ENCODE measurements at places on chromosomes 6 and 20.

GRCh38 chr6:147664092-147664491 lies 155.6 kb downstream of the SAMD5 start:
- DNase-seq, result no peak

DNA sequence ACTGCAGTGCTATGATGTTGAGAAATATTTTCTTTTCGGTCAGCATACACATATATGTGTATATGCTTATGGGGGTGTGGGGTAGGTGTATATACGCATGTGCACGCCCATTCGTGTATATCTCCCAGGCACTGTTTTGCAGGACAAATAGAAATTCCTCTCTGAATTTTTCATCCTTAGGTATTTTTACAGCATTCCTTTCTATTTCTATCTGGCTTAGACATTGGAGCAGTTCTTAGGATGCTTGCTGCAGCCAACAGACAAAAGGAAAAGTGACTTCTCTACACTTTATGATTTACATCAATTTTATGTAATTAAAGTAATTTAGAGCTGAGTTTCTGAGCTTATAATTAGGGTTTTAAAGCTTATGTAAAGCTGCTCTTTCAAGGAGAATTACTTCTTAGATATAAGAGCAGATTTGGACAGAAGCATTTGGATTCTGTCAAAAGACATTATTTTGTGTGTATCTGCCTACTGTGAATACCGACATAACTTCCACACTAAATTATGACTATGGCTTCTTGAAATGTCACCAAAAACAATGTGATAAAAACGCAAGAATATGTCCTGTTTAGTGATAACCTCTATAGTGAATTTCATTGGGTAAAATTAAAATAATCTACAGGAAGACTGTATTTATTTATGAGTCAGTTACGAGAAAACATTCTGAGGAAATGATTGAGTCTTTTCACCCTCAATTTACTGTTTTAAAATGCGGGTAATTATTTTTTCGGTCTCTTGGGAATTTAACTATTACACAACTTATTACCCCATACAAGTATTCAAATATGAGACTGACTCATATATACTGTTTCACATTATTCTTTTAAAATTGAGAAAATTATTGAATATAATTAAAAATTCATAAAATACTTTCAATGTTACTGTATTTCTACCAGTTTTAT lies 21.3 kb upstream of the CEP43 start:
- DNase-seq, result no peak

DNA sequence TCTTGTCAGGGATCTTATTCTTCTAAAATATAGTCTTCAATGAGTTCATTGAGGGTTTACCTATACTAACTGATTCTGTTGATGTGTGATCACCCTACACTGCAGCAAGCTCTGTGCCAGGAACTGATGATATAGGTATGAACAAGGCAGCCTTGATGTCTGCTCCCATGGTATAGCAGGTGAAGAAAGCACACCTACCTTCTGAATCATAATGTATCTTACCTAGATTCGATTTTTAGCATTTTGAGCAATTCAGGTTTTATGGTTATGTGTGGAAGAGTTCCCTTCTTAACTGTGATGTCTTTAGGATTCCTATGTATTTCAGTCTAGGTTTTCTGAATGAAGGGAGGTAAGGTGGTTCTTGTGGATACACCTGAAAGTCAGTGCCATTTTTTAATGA lies 223.0 kb downstream of the DOK5 start:
- no peak for DNase-seq

- no peak for DNase-seq
Observed at GRCh38 chr6:10968776-10969175, 75.3 kb downstream of the ELOVL2 start.

GRCh38 chr6:157434349-157435033 lies 53.5 kb downstream of the ZDHHC14 start:
- DNase-seq, result peak; percentile 54

- DNase-seq, result no peak
Observed at GRCh38 chr20:46078954-46079353, 10.8 kb downstream of the NCOA5 start.

DNA sequence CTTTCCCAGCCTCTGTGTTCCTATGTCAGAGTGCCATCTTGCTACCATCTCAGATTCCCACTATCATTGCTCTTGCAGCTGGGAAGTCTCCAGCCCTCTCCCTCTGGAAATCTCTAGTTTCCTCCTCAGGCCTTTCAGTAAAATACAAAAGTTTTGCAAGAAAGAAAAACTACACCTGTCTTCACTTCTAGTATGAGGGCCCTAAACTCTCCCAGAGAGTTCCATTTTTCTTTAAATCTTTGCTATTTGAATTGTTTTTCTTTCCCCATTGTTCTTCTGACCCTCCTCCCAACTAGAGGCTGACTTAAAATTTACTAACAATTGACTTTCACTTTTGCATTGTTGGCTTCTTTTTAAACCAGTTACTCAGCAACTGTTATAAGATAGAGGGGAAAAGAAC lies 62.8 kb downstream of the LY86 start:
- DNase-seq, result no peak

- no peak for DNase-seq
Observed at GRCh38 chr6:56541741-56542360, 100.8 kb downstream of the DST start.

DNA sequence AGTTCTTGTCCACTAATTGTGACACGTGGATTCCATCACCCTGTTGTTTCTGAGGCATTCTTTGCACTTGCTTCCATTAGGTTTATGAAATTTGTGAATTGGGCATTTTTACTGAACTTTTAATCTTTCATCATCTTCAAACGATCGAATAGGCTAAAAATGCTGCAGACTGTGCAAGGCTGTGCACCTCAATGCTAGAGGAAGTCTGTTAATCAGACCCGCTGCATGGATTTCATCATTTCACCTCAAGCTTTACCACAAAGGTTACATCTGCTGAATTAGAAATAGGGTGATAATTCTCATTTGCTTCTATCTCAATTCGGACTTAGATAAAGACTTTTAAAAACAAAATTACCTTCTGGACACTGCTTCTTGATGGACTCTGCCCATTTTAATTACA lies 27.8 kb upstream of the F13A1 start:
- DNase-seq, result no peak

- DNase-seq, result no peak
Observed at GRCh38 chr20:37525810-37526209, 1.9 kb downstream of the BLCAP start.

DNA sequence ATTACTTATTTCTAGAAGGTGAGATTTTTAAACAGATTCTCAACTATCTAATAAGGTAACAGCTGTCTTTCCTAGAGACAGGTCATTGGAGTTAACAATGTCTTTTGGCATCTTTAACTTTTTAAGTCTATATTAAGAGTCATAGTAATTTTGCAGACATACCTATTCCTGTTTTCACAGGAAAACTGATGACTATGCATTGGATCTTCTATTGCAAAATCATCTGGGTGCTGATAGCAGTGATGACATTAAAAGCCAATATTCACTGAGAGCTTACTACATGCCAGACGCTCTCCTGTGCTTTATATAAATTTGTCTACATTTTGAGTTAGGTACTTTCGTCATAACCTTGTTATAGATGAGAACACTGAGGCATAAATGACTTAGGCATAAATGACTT lies 462.4 kb upstream of the MARCKS start:
- DNase-seq, result no peak

DNA sequence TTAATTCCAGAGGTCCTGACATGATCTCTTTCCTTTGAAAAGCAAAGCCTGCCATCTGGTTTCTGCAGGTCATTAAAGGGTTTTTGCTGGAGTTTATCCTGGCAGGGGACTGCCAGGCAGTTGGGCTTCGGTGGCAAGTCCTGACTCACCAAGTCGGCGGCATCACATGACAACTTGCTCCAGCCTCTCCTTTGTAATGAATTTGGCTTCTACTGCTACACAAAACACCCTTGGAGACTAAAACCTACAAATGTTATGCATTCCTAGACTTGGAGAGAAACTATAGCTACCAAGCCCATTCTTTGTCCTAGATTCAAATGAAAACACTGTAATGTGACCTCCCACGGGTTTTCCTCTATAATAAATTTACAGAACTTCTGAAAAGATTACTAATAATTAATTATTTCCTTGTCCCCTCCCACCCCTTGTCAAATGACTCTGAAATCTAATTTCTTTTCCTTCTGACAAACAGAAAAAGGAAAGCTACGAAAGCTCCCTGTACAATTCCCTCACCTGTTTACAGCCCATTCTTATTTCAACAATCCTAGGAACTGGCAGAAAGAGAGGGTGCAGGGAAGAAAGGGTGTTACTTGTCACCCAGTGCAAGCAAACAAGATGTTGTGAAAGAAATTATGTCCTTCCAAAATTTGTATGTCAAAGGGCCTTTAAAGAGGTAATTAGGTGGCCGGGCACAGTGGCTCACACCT lies 62.9 kb downstream of the QRSL1 start:
- DNase-seq, result peak; percentile 54

GRCh38 chr6:100464903-100465700 lies at the start of gene SIM1:
Gene SIM1, minus strand, starts transcription at chr6:100464921. Its CDS starts 1,453 bp downstream, at chr6:100463468.
- DNase-seq, result peak; percentile 68

DNA sequence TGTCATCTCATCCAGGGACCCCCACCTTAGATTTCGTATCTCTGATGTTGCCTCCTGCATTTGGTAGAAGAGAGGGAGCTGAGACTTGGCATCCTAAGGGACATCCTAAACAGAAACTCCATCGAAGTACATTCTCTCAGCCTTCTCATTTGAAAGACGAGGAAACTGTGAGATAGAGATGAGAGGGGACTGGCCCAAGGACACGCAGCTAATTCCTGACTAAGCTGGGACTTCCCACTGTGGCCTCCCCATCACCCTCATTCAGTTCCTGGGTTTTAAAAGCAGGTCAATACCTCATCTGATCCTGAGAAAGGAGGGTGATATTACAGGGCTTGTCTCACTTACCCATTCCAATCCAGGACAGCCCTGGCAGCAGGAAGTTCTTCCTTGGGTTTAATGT lies 855 bp upstream of the WFDC5 start:
- no peak for DNase-seq

DNA sequence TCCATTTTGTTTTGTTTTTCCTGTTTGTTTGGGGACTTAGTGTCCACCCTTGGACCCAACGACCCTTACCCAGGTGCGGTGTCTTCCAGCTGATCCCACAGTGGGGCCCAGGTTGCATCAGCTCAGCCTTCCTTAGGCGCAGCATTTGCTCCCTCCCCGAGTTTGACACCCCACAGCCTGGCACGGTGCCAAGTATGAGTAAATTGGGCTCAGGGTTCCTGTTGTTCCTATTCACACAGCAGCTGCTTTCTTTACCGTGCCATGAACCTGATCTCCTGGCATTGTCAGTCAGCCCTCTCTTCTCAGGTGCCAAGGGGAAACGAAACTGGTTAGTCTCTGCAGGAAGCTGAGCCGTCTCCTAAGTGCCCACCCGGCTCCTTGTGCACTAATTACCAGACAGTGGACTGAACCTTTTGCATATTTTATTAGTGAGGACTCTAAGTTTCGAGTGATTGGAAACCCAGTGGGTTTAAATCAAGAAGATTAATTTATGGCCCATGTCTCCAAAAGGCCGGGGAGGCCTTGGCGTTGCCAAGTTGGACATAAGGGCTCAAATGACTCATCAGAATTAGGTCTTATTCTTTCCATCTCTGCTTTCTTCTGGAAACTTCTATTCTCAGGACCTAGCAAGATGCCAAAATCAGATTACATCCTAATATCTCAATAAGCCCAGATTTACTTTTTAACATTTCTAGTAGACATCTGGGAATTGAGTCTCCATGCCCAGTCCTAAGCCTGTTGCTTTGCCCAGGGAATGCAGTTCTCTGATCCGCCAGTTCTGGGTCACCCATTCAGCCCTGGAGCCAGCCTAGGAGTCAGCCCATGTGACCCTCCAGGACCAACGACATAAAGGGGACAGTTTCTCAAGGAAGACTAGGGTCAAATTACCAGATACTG lies 68.8 kb downstream of the TSHZ2 start:
- peak; percentile 68 for DNase-seq

GRCh38 chr20:41150664-41151063 lies 13.3 kb downstream of the PLCG1 start:
- DNase-seq, result no peak

Measured in ureter (tissue), 1 donor.